IMR-90 (cell line): ENCODE measurements at places on chromosomes 3 and 15. TPM values are rescaled to one million over a fixed set of nuclear protein-coding genes. Genes with fewer than 3 reads are reported as not detected.

GRCh38 chr15:101193120-101193644 is 58.7 kb downstream of the CHSY1 start:
- DNase-seq, result peak; percentile 35

- no peak for DNase-seq
These were observed 303.4 kb upstream of the ICE2 start for GRCh38 chr15:60782316-60782715.

GRCh38 chr3:101150504-101150903 is 157.3 kb upstream of the ABI3BP start:
- DNase-seq, result no peak

DNA sequence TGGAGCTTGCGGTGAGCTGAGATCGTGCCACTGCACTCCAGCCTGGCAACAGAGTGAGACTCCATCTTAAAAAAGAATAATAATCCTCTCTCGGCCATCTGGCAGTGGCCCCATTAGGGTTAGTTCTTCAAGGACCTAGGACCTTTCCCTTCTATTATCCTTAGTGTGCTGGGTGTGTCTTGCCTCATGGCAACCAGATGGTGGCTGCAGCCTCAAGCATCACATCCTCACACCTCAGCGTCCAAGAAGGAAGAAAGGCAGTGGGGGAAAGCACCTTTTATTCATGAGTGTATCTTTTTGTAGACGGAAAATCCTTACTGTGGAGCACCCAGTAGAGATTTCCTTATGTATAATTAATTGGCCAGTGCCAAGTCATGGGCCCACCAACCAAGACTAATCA is 42.7 kb upstream of the TFRC start:
- no peak for DNase-seq

DNA sequence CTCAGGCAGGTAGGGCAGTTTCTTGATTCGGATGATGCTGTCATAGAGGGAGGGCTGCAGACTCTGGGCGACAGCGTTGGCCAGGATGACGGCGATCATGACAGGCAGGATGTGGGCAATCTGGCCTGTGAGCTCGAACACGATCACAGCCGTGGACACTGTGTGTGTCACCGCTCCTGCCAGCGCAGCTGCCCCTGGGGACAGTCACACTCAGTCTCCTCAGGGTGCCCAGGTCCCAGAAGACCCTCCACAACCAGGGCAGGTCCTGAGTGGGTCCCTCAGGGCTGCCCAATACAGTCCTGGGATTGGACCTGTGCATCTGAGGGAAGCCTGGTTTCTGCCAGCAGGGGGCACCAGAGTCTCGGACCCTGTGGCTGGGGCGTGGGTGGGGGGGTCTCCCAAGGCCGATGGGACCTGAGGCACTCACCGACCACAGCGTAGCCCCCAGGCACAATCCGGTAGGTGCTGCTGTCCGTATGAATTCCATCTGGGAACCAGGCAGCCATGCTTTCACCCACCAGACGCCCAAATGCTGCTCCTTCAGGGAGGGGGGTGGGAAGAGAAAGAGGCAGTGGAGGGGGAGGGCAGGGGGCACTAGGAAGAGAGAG is 7.2 kb downstream of the CLCN2 start:
- DNase-seq, result no peak

The CCDC9B gene
- 19.7 and 30.0 TPM in 2 replicates for total RNA-seq
